ENCODE measurements at places on chromosomes 6 and 20.

GRCh38 chr6:112253841-112254816 lies at the start of gene LAMA4:
TSS of gene LAMA4 (minus strand) at chr6:112254567. CDS start at chr6:112254150, 417 bp downstream.
- peak; percentile 10 for DNase-seq

- DNase-seq = peak; percentile 24
Observed at GRCh38 chr6:26520237-26520849, 17.8 kb upstream of the HMGN4 start.

DNA sequence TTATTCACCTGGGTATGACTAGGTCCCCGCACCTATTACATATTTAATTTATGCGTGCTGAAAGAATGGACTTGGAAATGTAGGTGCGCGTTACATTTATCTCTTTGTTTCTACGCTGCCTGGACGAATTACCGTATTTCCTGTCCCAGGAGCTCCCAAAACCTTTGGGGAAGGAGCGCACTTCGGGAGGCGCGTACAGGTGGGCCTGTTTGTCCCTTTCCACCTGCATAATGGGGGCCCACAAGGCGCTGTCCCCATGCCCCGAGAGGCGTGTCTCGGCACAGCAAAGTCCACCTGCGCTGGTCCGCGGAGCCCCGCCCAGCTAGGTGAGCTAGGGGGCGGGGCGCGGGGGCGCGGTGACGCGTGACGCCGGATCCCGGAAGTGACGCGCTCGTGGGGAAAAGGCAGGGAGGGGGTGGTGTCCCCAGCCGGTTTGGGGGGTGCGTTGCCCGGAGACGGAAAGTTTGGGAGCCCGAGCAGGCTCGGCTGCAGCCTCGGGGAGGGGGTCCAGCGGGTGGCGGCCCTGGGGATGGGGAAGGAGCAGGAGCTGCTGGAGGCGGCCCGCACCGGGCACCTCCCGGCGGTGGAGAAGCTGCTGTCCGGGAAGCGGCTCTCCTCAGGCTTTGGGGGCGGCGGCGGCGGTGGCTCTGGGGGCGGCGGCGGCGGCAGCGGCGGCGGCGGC lies at the start of gene ANKS1A:
TSS of gene ANKS1A (plus strand) at position 382 of the 682 bp plus-strand sequence. CDS start at position 530, 148 bp downstream.
- DNase-seq = peak; percentile 26

DNA sequence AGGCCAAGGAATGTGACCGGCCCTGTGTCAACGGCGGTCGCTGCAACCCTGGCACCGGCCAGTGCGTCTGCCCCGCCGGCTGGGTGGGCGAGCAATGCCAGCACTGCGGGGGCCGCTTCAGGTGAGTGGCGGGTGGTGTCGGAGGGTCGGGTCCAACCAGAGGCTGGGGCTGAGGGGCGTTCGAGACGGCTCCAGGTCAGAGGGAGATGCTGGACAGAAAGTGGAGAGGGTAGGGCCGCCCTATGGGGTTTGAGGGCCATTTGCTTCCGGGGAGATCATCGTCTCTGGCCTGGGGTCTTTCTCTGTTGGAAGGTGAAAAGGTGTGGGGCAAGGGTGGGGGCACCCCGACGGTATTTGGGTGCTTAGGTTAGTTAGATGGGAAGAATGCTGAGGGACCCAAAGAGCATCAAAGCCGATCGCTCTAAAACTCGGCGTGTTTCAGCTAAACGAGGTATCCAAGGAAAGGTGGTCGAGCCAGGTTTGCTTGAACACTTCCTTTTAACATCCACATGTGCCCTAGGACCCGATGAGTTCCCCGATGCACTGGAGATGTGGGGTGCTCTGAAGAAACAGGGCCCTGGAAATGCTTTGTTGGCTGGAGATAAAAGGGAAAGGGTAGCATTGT lies 691 bp downstream of the ATRN start:
- no peak for DNase-seq

DNA sequence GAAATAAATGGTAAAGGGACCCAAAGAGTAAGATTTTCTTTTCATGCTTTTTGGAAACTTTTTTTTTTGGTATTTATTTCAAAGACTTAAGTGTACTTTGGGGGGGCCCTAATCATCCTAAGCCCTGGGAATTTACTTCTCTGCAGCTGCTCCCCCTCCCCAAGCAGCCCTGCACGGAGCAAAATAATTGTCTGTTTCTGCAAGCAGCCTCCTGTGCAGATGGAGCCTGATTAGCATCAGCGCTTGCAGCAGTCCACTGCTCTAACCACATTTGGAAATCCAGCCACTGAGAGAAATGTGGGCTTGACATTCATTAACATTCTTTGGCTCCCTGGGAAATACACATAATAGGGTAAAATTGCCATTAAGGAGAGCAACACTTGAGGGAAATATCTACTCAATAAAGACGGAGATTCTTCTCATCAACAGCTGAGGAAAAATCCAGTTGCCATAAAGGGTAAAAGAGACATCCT lies 309.2 kb upstream of the MAP3K7 start:
- no peak for DNase-seq

Measured in KG1 (cell line).